ENCODE measurements at places on chromosomes 2 and 18.

DNA sequence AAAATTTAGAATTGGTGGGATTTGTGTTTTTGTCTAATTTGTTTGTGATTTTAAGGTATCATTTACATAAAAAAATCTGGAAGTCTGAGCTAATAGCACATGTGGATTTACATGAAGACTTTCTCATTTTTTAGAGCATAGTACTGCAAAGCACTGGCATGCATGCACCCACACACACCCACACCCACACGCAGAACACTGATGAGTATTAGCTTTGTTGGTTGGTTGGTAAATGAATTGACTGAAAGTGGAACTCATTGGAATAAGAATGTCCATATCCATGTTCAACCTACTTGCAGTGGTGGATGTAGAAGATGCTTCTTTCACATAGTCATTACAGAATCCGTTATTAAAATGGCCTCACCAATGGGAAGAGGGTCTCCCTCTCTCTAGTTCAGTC lies 475.8 kb downstream of the PLCL1 start:
- no peak for DNase-seq

- peak; percentile 22 for DNase-seq
Measured at GRCh38 chr18:34039201-34039600, 185.5 kb downstream of the NOL4 start.

DNA sequence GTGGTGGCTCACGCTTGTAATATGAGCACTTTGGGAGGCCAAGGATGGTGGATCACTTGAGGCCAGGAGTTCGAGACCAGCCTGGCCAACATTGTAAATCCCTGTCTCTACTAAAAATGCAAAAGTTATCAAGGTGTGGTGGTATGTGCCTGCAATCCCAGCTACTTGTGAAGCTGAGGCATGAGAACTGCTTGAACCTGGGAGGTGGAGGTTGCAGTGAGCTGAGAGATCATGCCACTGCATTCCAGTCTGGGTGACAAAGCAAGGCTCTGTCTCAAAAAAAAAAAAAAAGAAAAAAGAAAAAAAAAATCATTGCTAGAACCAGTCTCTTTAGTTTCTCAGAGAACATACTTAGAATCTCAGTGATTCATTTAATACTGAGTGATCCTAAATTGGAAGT lies 217.1 kb downstream of the DYM start:
- DNase-seq = no peak

DNA sequence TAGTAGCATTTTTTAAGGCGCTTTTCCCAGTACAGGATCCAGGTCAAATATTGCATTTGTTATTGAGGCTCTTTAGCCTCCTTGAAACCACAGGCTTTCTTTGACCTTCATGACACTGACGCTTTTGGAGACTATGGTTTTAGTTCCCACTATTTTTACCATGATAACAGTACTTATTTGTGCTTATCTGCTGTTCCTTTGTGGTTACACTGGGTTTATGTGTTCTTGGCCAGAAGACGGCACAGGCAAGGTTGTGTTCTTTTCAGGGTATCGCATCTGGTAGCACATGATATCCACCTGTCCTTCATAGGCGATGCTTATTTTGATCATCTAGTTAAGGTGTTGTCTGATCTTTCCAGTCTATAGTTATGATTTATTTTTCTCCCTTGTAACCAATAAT lies 16.8 kb upstream of the MBOAT2 start:
- DNase-seq = no peak

DNA sequence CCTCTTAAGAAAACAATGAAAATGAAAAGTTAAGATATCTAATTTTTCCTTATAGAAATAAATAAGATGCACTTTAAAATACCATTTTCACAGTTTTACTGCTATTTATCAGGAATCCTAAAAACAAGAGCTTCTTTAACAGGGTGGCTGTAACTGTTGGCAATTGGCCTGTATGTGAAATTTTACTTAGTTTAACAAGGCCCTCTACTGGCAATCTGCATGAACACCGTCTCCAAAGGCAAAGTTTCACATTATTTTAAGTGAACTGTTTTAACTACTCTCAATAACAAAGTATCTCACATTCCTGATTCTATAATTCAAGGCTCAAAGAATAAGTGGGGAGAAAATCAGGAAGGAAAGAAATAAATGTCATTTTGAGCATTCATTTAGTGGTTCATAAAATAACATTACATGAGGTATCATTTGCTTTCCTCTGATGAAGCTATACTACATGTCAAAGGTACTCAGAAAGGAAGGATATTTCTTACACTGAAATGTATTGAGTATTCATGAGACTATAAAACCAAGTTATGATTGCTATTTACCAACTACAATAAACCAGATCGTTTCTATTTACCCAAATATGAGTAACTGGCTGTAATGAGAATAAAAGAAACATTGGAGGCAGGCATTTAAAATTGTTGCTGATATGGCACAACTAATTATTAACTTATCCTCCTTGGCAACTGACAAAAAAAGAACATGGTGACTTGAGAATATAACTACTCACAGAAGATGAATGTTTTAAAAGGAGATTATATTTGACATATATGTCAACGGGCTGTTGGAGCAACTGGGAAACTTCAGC lies 7.0 kb downstream of the NCKAP5 start:
- DNase-seq = peak; percentile 45

- no peak for DNase-seq
Measured at GRCh38 chr2:134818321-134818720, 20.1 kb upstream of the ACMSD start.

DNA sequence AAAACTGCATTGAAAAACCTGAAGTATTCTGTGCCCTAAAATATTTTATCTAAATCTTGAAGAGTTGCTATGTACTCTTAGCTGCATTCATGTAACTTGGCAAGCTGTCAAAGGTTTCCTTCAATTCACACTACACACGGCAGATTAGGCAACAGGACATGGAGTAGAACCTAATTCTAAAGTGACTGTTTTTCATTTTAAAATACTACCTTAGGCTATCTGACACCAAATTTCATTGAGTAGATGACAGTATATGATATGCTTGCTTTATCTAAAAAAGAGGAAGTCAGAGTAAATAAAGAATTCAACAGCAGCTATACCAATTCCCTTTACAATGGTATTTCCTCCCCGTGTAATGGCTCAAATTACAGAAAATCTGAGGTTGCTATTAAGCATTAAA lies 45.4 kb downstream of the EXOC6B start:
- peak; percentile 52 for DNase-seq

GRCh38 chr18:11955239-11956029 lies 25.9 kb upstream of the IMPA2 start:
- peak; percentile 58 for DNase-seq

GRCh38 chr18:74331404-74331803 lies 15.8 kb downstream of the C18orf63 start:
- DNase-seq = no peak

GRCh38 chr2:85215448-85216401 lies 82.5 kb downstream of the TCF7L1 start:
- peak; percentile 21 for DNase-seq

- DNase-seq = no peak
Measured at GRCh38 chr2:97757062-97757461, 43.7 kb downstream of the ZAP70 start.

DNA sequence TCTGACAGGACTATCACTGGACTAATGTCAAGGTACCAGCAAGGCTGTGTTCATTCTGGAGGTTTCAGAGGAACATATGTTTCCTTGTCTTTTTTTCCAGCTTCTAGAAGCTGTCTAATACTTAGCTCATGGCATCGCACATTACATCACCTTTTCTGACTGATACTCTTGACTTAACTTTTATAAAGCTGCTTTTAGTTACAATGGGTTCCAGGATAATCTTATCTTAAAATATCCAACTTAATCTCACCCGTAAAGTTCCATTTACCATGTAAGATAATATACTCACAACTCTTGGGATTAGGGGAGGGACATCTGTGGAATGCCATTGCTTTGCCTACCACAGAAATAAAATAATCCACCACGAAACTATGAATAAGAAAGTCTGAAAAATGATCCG lies 394.2 kb downstream of the CDH19 start:
- no peak for DNase-seq

DNA sequence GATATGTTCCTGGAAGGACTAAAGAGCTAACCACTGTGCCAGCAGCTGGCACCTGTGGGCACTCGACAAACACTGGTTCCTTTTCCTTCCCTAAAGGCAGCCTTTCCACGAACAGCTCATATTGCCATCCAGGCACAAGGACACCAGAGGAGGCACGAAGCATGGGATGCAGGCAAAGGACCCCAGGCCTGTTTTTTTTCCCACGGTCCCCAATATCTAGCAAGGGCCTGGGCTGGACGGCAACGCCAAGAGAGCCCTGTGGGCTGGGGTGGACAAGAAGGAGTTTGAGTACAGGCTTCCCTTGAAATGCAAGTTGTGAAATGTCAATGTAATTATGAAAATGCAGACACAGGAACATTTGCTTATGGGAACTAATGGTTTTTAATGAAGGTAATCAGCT lies 135.9 kb downstream of the CYP26B1 start:
- no peak for DNase-seq

Measured in NCI-H2029 (cell line).